CD8-positive, alpha-beta memory T cell (primary cell): ENCODE measurements at places on chromosomes 13 and 19.

- DNase-seq: no peak
Measured at GRCh38 chr19:2064395-2064787, 13.3 kb upstream of the MKNK2 start.

DNA sequence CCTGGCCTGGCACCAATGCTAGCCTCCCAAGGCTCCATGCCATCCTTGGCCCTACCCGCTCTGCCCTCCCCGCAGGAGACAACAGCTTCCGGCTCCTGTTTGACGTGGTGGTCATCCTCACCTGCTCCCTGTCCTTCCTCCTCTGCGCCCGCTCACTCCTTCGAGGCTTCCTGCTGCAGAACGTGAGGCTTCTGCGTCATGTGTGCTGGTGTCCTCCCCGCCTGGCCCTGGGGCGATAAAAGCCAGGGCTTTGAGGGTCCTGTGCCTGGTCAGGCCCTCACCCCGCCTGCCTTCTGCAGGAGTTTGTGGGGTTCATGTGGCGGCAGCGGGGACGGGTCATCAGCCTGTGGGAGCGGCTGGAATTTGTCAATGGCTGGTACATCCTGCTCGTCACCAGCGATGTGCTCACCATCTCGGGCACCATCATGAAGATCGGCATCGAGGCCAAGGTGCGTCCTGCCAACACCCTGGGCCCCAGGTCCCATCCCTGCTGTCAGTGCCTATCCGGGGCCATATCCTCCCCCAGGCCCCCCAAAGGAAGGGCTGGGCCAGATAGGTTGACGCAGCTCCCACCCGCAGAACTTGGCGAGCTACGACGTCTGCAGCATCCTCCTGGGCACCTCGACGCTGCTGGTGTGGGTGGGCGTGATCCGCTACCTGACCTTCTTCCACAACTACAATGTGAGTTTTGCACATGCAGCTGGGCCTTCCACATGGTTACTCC, 6.3 kb downstream of the MCOLN1 start:
- no peak for DNase-seq

GRCh38 chr13:71469626-71470025, 397.4 kb downstream of the DACH1 start:
- no peak for DNase-seq

DNA sequence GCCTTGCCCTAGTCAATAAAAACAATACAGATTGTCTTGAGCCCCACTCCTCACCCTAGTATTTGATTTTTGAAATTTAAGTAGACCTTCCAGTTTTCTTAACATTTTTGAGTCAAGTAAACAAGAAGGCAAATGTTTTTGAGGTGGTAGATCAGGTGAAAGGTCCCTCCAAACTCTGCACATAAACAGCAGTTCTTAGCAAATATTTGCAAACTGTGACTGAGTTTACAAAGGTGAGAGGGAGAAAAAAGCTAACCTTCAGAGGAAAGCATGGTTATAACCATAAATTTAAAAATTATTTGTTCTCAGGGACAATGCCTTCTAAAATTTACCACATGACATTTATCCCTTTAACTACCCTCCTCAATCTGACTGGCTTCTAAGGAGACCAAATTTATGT, 84.6 kb upstream of the PCDH17 start:
- no peak for DNase-seq

GRCh38 chr19:1362387-1363257, 21.1 kb upstream of the NDUFS7 start:
- DNase-seq: no peak

DNA sequence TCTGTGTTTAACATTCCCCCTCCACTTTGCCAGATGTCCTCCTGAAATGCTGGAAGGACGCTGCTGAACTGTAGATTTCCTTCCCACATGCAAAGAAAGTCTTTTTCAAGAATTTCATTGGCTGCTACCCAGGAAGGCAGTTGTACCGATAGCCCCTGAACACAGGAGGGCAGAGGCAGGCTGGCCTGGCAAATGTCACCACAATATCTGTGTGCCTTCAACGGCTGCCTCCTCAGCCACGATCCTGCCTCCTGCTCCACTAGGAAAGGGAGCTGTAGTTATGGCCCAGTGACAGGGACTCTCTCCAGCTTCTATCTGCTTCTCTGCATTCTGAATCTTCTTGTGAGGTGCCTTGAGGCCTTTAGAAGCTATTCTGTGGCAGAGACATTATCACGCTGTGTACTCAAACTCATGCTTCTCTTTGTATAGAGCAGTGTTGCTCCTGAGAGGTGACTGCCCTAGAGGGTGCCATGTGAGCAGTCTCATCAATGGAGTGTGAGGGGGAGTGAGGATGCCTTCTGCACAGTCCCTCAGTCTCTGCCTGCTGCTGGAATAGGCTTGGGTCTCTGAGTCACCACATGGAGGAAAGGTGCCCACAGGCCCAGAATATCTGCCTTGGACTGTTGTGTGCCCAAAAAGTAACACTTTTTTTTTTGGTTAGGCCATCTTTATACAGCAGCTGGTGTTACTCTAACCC, 279.8 kb downstream of the DNAJC15 start:
- no peak for DNase-seq

- DNase-seq: no peak
Measured at GRCh38 chr13:113741191-113741668, 17.8 kb upstream of the TMEM255B start.

GRCh38 chr13:97856304-97856675, 97.2 kb upstream of the IPO5 start:
- no peak for DNase-seq

GRCh38 chr13:73367886-73368285, 309.1 kb downstream of the KLF5 start:
- no peak for DNase-seq

DNA sequence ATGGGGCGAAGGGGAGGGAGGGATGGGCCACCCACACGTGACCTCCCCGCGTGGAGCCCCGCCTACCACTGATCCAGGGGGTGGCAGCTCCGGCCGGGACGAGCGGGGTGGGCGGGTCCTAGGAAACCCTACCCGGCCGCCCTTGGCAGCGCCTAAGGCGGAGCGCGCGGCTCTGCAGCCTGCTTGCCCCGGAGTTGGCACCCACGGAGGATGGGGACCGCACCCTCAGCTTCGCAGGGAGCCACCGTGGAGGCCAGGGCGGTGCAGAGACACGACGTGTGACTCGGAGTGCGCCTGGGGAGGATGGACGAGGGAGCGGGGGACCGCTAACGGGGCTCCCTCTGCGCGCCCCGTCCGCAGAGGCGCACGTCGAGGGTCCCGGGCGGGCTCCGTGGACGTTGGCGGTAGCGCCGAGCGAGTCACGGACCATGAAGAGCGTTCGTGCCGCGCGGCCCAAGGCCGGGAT, at the start of gene RGS9BP:
Gene RGS9BP (plus strand): TSS at position 129 of the 466 bp plus-strand sequence. CDS start 416 bp downstream, outside the sequence.
- DNase-seq: no peak

DNA sequence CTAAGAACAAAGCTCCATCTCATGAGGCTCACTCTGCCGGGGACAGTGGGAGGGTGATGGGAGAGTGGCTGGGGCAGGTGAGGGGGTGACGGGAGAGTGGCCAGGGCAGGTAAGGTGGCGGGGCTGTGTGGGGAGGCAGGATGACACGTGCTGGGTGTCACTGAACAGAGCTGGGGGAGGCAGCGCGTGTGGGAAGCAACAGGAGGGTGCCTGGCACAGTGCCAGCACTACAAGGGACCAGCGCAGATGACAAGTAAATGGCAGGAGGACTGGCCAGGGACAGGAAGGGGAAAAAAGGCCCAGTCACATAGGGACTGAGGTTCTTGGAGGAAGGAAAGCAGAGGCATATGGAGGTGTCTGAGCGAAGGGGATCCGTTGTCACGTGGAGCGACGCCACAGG, 129.9 kb downstream of the RNF17 start:
- no peak for DNase-seq

DNA sequence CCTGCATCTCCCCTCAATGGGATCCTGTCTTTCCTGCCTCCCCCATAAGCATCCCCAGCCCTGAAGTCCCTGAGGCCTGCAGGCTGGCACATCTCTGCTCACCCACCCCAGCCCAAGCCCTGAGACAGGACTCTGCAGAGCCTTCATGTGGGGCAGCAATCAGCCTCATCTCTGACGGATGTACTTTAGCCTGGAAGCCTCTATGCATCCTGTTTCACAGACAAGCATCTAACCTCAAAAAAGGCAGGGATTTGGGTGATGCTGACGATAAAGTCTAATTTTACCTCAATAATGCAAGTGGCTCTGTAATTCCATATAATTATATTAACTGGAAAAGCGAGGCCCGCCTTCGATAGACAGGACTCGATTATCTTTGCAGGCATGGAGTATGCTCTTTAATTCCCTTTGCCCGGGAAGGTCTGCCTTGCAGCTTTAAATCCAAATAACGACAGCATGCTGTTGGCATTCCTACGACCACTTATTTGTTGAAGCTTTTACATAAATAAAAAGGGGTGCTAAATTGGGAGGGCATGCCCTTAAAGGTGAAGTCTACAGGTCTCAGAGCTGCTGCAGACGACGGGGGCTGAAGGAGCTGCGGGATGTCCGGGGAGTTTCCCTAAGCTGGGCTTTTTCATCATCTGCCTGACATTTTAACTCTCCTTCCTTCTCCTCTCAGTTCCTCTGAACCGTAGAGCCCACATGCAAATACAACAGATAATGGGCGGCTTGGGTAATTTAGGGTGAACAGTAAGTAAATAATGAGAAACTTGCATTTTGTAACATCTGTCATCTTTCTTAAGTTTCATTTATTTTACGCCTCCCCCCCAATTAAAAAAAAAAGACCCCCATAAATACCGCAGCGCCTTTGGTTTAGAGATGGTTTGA, 211.5 kb downstream of the URI1 start:
- DNase-seq: no peak

GRCh38 chr19:14561847-14562351, 10.0 kb downstream of the NDUFB7 start:
- no peak for DNase-seq

DNA sequence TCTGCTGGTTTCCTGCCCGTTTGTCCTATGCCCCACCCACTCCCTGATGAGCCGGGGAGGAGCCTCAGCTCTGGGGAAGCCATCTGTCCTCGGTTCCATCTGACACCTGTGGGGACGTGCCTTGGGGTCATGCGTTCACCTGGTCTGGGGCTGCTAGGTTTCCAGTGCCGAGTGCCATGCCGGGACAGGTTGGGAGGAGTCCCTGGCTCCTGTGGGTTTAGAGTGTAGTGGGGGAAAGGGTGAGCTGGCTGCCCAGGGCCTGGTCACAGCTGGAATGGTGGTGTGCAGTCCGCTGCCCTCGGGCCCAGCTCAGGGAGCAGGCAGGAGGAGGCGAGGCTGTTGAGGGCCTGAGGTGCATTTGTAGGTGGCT, 2.5 kb downstream of the KDM4B start:
- DNase-seq: no peak

GRCh38 chr13:101383595-101383994, 32.7 kb downstream of the NALCN start:
- DNase-seq: no peak

DNA sequence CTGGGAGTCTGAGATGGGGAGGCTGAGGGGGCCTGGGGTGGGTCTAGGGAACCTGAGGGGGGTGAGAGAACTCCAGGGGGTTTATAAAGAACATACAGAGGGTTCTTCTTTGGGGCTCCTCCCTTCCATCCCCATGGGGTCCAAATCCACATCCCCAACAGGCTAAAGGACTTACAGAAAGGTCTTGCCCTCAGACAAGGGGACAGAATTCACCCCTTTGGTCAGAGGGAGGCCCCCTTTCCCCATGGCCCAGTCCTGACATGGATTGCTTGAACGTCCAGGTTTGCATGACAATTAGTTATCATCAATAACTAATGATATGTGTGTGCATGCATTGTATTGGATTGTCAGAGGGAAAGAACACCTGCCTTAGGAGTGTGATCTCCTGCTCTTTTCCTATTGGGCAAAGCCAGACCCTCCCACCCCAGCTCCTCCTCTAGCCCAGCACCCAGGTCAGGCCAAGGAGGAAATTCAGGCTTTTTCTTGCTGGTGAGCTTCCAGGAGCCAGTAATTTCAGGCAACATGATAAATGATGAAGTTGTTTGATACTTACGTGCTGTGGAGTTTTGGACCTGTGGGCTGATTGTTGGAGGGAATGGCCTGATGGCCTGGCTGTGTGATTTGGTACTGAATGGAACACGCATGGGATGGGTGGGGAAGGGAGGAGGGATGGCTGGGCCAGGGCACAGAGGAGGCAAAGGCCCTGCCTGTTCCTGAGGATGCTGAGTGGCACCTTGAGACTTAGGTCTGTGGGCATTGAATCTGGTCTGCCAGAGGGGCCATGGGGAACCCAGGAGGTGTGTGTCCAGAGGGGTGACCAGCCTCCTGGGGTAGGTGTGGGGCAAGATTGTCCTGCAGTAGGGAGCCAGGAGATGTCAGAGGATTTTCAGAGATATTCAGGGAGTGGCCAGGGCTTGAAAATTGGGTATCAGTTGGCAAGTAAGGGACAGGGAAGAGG, 1.1 kb downstream of the KLHL26 start:
- DNase-seq: no peak

DNA sequence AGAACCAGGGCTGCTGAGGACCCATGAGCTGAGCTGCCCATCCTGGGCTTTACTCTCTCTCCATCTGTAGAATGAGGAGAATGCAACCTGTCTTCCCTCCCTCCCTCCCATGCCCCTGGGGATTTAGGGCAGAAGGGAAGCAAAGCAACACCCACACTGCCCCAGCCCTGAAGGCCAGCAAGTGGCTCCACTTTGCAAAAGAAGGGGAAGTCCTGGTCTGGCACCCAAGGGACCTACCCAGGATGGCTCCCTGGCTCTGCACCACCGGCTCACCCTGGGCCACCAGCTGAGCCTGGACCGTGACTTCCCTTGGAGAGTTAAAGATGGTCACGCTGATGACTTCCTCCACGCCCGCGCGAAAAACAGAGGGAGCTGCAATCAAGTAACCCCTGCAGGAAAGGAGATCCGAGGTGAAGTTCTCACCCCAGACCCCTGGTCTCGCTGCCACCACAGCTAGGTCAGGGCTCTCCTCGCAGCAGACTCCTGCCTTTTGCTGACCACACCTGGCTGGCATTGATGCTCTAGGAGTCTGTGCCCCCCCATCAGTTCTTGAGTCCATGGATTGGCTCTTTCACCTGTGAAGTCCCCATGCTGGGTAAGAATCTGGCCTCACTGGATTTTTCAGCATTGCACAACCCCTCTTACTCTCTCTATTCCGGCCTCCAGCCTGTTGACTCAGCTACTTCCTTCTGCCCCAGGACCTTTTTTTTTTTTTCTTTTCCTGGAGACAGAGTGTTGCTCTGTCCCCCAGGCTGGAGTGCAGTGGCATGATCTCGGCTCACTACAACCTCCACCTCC, 4.6 kb downstream of the CPAMD8 start:
- DNase-seq: no peak

- no peak for DNase-seq
Measured at GRCh38 chr19:43318796-43319314, 34.6 kb upstream of the CD177 start.

GRCh38 chr19:55482967-55483705, 1.9 kb upstream of the NAT14 start:
- no peak for DNase-seq
